ENCODE measurements at places on chromosomes 16 and 17.

GRCh38 chr17:44078412-44078811 is 7.9 kb downstream of the G6PC3 start:
- no peak for DNase-seq

GRCh38 chr17:27906226-27906580 is 13.0 kb upstream of the LYRM9 start:
- DNase-seq = no peak

- DNase-seq = no peak
Measured at GRCh38 chr17:27485125-27485524, 28.9 kb downstream of the KSR1 start.

- no peak for DNase-seq
Measured at GRCh38 chr16:83967838-83968305, at the start of gene NECAB2. TSS of gene NECAB2 (plus strand) at chr16:83968244. CDS start at chr16:83968649, 405 bp downstream.

GRCh38 chr16:86392436-86393152 is 117.7 kb upstream of the FOXF1 start:
- no peak for DNase-seq

DNA sequence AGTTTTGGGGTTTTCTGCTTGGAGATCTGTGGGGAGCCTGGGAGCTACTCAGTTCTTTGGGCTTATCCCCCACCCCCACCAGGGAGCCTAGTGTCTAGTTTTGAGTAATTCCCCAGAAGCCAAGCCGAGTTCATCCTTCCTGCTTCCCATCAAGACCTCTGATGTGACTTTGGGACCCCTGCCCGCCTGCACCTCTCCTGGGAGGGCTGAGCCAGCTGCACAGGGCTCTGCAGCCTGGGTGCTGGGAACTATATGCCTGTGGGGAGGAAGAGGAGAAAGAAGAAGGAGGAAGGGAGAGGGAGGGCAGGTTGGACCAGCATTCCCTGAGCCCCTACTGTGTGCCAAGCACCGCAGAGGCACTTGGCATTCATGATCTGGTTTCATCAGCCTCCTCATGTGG is 178.9 kb downstream of the TMEM132E start:
- DNase-seq = no peak

GRCh38 chr17:77725846-77726245 is 232.7 kb upstream of the TNRC6C start:
- DNase-seq = no peak

GRCh38 chr17:67171560-67171959 is 73.4 kb downstream of the HELZ start:
- no peak for DNase-seq

GRCh38 chr17:77366206-77366557 is 225.4 kb downstream of the SEC14L1 start:
- DNase-seq = no peak

DNA sequence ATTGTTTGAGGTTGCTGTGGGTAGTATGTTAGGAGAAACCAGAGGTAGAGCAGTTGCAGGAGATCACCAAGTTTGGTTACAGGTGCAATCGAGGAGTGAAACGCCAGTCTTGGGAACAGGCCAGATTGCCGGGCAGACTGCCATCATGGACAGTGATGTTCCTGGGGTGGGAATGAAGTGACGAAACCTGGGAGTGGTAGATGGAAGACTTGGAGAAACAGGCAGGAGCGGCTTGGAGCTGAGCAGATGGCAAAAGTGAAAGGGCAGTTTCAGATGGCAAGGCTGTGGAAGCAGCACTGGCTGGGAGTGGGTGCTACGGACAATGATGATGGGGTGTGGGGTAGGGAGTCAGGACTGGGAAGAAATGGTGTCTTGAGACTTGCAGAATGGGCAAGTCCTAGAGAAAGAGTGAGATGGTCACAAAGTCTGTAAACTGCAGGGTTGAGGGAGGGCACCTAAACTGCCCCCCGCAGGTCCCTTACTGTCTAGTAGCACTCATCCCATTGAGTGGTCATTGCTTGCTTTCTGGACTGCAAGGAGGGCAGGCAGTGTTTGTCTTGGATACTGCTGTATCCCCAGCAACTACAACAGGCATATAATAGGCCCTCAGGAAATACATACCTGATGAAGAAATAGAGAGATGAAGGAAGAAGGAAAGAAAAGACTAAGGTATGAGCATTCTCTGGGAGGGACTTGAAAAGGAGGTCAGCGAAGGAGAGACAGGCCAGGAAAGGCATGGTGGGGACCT is 29.5 kb upstream of the ULK2 start:
- no peak for DNase-seq

GRCh38 chr17:75799402-75799801 is 14.8 kb downstream of the UNK start:
- DNase-seq = no peak

DNA sequence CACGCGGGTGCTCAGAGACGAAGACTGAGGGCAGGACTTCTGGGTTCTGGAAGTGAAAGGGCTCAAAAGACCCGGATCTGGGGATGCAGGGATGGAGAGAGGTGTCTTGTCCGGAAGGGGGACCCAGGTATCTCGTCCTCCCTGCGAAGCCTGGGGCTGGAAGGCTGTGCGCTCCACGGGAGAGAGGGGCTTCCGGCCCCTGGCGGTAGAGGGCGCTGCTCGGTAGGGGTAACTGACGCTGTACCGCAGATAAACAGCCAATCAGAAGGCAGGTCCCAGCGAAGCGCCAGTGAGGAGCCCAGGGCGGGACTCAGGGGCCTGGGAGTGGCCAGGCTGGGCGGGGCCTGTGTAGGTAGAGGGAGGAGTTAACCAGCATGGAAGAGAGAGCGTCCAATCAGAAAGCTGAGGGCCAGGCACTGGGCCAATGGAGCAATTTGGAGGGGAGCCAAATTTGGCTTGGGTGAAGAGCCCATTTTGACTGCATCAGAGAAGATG is 804 bp downstream of the TGFB1I1 start:
- DNase-seq = peak; percentile 33

- DNase-seq = no peak
Measured at GRCh38 chr17:60599220-60599619, 773 bp upstream of the PPM1D start.

GRCh38 chr17:44999433-44999832 is 31.3 kb upstream of the C1QL1 start:
- DNase-seq = no peak

- DNase-seq = no peak
Measured at GRCh38 chr16:83390759-83391158, 417.0 kb upstream of the HSBP1 start.

DNA sequence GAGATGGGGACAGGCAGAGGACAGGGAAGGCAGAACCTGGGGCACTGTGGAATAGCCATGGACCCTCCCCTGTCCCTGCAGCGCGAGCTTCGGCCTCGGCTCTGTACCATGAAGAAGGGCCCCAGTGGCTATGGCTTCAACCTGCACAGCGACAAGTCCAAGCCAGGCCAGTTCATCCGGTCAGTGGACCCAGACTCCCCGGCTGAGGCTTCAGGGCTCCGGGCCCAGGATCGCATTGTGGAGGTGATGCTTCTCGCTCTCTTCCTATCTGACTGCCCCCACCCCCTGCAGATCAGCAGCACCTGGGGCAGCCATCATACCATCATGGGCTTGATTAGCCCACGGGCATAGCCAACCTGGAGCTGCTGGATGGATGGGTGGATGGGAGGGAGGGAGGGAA is 13.5 kb downstream of the NHERF1 start:
- DNase-seq = no peak

DNA sequence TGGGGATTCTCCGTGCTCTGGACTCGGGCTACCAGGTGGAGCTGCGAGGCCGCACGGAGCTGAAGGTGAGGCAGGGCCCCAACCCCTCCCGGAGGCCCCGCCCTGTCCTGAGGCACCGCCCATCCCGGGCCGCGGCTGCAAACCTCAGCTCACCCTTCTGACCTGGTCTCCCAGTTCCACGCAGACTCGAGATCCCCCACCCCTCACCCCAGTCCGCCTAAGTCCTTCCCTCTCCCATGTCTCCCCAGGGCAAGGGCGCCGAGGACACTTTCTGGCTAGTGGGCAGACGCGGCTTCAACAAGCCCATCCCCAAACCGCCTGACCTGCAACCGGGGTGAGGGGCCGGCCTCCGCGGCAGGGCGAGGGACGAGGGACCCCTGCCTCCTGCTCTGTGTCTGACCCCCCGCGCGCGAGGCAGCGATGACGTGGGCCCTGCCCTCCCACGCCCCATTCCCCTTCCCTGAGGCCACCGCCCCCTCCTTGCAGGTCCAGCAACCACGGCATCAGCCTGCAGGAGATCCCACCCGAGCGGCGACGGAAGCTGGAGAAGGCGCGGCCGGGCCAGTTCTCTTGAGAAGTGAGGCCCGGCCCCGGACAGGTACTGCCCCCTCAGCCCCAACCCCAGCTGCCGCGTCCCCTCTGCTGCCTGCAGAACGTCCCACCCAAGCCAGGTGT is 13.7 kb downstream of the GUCY2D start:
- DNase-seq = peak; percentile 39

DNA sequence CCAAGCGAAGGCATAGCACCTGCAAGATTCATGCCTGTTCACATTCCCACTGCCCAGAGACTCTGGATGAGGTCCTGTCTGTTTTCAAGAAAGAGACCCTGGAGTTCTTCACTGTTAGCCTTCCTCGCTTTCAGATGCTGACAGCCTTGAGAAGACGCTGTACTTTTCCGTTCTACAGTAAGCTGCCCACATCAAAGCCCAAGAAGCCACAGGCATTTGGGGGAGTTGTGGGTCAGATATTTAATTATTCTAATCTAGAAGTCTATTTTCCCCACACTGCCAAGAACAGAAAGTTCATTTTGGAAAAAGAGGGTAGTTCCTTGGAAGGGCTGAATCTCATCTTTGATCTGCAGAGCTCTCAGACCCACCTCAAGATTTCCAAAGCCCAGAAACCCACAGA is 127.9 kb downstream of the AXIN2 start:
- DNase-seq = no peak

- no peak for DNase-seq
Measured at GRCh38 chr17:50218771-50219315, 17.4 kb upstream of the COL1A1 start.

DNA sequence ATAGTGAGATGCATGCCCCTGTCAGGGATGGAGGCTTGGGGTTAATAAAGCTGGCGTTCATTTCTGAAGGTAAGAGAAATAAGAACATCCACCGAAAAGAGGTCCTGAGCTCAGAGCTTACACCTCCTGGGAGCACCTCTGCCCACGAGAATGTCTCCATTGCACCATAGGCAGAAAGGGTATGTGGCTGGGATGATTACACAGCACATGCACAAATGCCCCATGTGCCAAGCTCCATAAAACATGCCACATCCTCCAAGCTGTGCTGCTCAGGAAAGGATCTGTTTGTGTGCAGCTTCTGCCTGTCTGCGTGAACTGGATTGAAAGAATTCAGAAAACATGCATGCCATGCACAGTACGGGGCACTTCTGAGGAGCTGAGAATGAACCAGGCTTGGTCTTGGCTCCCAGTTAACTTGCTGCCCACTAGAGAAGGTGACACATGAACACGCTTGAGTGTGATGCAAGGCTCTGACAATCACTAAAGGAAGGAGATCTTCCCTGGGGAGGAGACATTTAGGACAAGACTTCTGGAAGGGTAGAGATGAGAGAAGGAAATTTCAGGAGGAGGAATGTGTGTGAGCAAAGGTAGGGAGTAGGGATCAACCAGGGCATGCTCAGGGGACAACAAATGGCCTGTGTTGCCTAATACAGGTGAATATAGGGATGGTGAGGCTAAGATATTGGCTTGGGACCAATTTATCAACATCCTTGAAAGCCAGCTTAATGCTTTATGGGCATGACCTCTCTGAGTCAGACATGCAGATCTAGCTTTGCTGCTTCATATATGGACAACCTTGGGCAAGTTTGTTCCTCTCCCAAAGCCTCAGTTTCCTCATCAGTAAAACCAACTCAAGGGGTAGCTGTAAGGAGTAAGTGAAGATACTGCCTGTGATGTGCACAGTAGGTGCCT is 32.0 kb upstream of the SMPD3 start:
- DNase-seq = no peak

- no peak for DNase-seq
Measured at GRCh38 chr16:66207139-66207882, 159.2 kb upstream of the CDH5 start.

DNA sequence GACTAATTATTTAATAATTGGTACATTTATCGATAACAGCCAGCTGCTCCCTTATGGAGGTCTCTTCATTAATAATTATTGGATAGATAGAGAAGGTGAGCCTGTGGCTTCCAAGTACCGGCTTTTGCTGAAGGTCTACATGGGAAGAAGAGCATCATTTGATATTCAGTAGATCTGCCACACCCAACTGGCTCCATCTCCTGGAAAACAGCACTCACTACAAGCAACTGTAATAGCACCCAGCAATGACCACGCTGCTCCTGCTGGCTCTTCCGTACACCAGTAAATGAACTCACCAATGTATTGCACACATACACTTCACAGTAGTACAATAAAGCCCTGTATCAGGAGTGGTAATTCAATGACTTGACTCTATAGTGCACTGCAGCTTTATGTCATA is 19.5 kb downstream of the MARVELD3 start:
- DNase-seq = no peak

- DNase-seq = no peak
Measured at GRCh38 chr17:28033972-28034714, 8.3 kb upstream of the NLK start.

DNA sequence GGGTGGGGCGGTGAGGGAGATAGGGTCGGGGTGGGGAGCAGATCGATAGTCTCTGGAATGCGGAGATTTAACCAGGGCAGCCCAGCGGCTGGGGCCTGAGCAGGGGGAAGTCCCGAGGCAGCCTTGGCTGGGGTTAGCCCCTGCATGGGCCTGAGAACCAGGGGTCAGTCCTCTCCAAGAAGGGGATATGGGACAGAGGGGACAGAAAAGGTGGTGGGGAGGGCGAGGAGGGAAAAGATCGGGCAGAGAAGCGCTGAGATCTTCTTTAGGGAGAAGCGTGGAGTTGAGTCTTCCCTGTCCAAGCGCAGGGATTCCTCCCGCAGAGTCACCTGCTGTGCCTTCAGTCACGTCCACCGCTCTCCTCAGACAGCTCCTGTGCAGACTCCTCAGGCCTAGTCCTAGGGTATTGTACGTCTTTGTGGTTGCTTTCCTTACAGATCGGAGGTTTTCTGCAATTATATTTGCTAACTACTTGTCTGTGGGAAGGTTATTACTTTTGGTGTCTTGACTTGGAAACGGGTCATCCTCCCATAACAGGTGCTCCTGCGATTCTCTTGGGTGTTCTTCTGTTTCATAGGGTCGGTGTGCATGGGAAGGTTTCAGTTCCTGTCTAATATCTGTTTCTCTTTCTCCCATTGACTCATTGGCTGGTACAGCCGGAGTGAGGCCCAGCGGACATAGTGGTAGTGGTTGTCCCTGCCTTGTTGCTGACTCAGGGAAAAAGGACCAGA is 952 bp downstream of the CD300A start:
- DNase-seq = no peak

All from activated naive CD4-positive, alpha-beta T cell treated with anti-CD3 and anti-CD28 coated beads, Interleukin-2, amount 50 U/mL, for 16 hours (primary cell).